T-helper 1 cell (primary cell): ENCODE measurements at places on chromosomes 6 and 20.

DNA sequence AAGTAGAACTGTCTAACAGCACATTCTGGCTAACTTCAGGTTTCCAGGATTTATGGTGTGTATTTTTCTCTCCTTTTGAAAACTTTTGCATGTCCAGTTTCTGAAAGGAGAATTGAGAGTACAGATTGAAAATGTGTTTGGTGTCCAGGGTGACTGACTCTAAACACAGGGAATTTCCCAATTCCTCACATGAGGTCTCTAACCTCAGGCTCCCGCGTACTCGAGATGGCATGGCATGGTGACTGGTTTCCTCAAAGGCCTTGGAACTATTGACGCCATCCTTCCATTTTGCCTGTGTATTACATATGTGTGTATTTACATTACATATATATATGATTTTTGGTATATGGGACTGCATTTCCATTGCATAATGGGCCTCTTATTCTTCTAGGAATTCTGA, 52.5 kb downstream of the PRND start:
- DNase-seq = no peak

DNA sequence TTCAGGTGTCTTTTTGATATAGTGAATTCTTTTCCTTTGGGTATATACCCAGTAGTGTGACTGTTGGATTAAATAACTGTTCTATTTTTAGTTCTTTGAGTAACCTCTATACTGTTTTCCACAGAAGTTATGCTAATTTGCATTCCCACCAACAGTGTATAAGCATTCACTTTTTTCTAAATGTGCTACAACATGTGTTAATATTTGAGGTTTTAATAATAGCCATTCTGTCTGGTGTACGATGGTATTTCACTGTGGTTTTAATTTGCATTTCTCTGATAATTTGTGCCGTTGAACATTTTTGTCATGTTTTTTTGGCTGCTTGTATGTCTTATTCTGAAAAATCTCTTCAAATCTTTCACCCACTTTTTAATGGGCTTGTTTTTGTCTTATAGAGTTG, 563.5 kb downstream of the GRIK2 start:
- DNase-seq = no peak

DNA sequence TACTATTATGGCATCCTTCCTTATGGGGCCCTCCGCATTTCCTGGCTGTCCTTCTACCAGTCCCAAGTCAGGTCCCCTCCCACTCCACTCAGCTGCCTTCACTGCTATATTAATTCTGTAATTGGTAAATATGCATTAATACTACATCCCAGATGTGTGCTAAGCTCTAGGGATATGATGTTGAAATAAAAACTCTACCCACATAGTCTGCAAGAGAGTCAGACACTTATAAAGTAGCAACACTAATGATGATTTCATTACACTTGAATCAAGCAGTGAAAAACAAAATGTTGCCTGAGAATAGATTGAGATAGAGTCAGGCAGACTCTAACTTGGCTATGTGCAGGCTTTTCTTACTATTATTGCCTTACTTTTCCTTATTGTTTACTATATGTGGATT, 62.4 kb downstream of the AIG1 start:
- no peak for DNase-seq

- DNase-seq = no peak
These were observed 70.2 kb upstream of the CD93 start for GRCh38 chr20:23156170-23156841.

- no peak for DNase-seq
These were observed 8.5 kb downstream of the ISM1 start for GRCh38 chr20:13229538-13229937.
